Esophagus muscularis mucosa (tissue), 4 donors: ENCODE measurements at places on chromosomes 16 and 17. TPM values are rescaled to one million over a fixed set of nuclear protein-coding genes. Genes with fewer than 3 reads are reported as not detected.

The KRTAP9-8 gene
- not detected for total RNA-seq

The PRKCA gene
- 33.6 TPM for total RNA-seq

The OR3A2 gene
- not detected for total RNA-seq

The CES5A gene
- total RNA-seq = not detected

The ZNF385C gene
- total RNA-seq = 0.39 TPM

The KCNH6 gene
- not detected for total RNA-seq

The RAB26 gene
- not detected for total RNA-seq

The MMP25 gene
- 4.5 TPM for total RNA-seq

The RFWD3 gene
- 10.0 TPM for total RNA-seq

The KRT33A gene
- not detected for total RNA-seq

The TMIGD1 gene
- not detected for total RNA-seq

The DNAH9 gene
- total RNA-seq = not detected

The MYCBPAP gene
- total RNA-seq = 1.6 TPM

The TLCD1 gene
- 1.5 TPM for total RNA-seq

The HCRT gene
- not detected for total RNA-seq

The CTRB2 gene
- total RNA-seq = not detected

The KRT33B gene
- total RNA-seq = not detected

The RNF222 gene
- not detected for total RNA-seq

The DNASE1L2 gene
- total RNA-seq = 0.83 TPM

The NAGS gene
- total RNA-seq = 0.83 TPM

The CNTROB gene
- 14.4 TPM for total RNA-seq
